ENCODE measurements at places on chromosomes 1 and 21. TPM values are rescaled to one million over a fixed set of nuclear protein-coding genes. Genes with fewer than 3 reads are reported as not detected.

NLRP3 gene
- polyA plus RNA-seq = 1.8 TPM

SLC1A7 gene
- polyA plus RNA-seq = 0.41 TPM

- peak; percentile 63 for DNase-seq
These were observed 7.7 kb upstream of the PAFAH2 start for GRCh38 chr1:26005434-26006105.

CYP4A11 gene
- polyA plus RNA-seq = 0.22 TPM

TOR1AIP1 gene
- polyA plus RNA-seq = 47.5 TPM

GRCh38 chr1:238485912-238486209 is 595.1 kb upstream of the ZP4 start:
- DNase-seq = peak; percentile 47

UMODL1 gene
- not detected for polyA plus RNA-seq

GRCh38 chr1:214718724-214719123 is 115.7 kb downstream of the CENPF start:
- DNase-seq = no peak

GRCh38 chr1:41678111-41678878 is 193.8 kb upstream of the EDN2 start:
- DNase-seq = no peak

MROH9 gene
- 0.09 TPM for polyA plus RNA-seq

GRCh38 chr1:154176337-154176736 is 15.6 kb downstream of the TPM3 start:
- peak; percentile 57 for DNase-seq

MAB21L3 gene
- not detected for polyA plus RNA-seq
